ENCODE measurements at places on chromosomes 4 and X.

DNA sequence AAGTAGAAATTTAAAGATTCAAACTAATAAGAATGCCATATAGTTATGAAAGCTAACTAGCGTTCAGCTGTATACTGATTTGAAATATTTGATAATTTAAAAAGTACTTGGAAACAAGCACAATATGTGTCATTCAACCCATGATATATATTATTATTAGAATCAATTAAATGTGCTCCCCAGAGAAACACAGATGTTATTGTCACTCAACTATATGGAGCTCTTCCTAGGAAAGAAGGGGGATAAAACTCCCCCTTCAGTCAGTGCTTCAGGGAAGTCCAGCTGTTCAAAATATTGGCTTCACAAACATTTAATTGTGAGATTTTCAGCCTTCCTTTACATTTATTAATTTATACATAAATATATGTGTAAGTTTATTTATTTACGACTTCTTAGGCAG lies 135.9 kb downstream of the SLC4A4 start:
- DNase-seq: no peak

GRCh38 chr4:25875281-25875745 lies 12.5 kb upstream of the SEL1L3 start:
- no peak for DNase-seq

DNA sequence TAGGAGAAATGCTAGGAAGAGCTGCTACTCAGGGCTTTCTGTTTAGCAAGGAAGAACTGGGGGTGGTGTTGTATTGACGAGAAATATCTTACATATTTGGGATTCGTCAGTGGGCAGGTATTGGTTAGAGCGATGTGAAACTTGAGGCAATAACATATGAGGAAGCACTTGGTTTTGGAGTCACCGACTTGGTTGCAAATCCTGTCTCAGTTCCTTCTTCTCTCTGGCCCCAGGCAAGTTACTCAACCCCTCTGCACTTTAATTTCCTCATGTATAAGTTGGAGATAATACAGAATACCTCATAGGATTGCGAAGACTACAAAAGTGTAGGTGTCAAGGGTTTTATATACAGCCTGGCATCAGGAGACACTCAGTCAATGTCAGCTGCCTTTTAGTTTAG lies 34.1 kb downstream of the GPAT3 start:
- no peak for DNase-seq

- no peak for DNase-seq
Measured at GRCh38 chrX:20378233-20378920, 111.7 kb upstream of the RPS6KA3 start.

- DNase-seq: no peak
Measured at GRCh38 chr4:95105983-95106382, 348.2 kb downstream of the BMPR1B start.

GRCh38 chr4:148054275-148054674 lies 322.4 kb downstream of the ARHGAP10 start:
- DNase-seq: no peak

GRCh38 chrX:103414561-103414960 lies 38.2 kb downstream of the BEX3 start:
- DNase-seq: no peak

DNA sequence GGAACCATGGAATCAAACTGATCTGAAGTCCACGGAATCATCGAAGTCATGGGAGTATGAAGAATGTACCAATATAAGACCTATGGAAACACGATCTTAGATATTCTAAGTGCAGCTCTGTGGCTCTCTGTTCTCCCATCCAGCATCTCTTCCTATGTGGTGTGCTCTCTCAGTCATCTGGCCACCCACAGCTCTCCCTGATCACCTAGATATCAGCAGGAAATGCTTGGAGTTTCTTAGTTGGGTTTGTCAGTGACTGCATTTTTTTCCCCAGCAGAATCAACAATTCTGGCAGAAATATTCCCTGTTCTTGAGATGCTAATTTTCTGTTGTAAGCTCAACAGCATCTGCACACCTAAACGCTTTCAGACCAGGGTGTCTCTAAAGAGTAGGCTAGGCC lies 94.1 kb downstream of the GC start:
- DNase-seq: no peak

GRCh38 chrX:9913146-9913433 lies 54.1 kb upstream of the CLDN34 start:
- DNase-seq: no peak

DNA sequence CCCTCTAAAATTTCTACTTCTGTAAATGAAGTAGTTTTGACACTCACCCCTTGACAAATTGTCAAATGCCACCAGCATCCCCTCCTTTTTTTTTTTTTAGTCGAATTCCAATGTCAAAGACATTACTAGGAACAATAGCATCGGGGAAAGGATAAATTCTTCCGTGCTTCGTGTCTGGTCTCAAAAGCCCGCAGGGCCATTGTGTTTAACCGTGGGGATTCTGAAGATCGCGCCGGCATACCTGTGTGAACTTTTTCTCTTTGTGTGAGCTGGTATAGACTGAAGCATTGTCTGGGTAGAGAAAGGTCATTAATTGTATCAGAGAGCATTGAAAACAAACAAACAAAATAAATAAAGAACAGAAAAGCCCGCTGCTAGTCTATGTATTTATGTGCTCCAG lies 313.9 kb downstream of the ASMT start:
- no peak for DNase-seq

DNA sequence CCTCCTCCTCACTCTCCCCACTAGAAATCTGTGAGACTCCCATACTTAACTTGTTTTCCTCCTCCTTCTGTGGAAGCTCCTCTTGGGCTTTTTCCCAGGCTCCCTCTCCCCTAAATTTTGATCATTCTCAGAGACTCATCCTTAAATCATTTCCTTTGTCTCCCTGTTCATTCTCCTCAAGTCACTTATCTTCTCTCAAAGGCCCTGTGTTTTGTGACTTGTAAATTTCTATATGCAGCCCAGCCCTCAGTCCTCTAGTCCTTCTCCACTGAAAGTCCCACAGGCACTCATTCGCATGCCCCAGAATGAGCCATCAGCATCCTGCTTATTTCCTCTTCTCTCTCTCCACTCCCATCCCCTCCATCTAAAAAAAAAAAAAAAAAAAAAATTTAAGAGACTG lies 171.8 kb downstream of the SOWAHB start:
- DNase-seq: no peak

- DNase-seq: no peak
Measured at GRCh38 chr4:32574803-32575202, 1854.6 kb downstream of the PCDH7 start.

GRCh38 chr4:140943486-140944198 lies 187.5 kb upstream of the TBC1D9 start:
- no peak for DNase-seq

- DNase-seq: no peak
Measured at GRCh38 chr4:181971411-181971810, 271.8 kb upstream of the TENM3 start.

DNA sequence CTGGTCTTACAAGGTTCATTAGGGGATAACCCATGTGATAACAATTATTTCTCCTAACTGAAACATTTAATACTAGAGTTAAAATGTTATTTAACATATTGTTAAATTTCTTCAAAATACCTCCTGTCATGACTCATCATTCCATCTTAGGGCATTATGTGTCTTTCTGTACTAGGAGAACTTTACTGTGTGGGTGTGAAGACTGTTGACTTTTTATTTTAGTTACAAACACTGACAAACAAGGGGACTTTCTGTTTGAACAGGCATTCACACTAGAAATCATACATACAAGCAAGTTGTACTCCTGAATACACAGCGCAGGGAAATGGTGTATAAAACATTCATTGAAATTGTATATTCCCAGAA lies 175.9 kb downstream of the FBXW7 start:
- no peak for DNase-seq

- no peak for DNase-seq
Measured at GRCh38 chrX:51825436-51825835, 68.0 kb upstream of the MAGED1 start.

- no peak for DNase-seq
Measured at GRCh38 chrX:48541140-48541814, 1.8 kb downstream of the TBC1D25 start.

- no peak for DNase-seq
Measured at GRCh38 chr4:153931804-153932203, 142.9 kb upstream of the SFRP2 start.

DNA sequence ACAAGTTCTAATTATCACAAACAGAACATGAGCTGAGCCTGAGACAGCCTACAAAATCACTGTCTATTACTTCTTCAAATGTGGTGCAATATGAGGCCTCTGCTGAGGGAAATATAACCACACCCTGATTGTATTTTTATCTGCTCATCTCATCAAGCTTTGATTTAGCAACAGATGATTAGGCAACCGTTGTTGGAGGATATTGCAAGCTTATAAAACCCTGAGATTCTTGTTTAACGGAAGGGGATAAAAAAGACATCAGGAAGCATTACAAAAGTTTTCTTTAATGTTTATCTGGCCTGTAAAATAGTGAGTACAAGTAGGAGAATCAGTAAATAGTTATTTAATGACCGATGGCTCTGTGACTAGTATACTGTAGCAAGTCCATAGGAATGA lies 108.5 kb downstream of the ZNF330 start:
- DNase-seq: no peak

DNA sequence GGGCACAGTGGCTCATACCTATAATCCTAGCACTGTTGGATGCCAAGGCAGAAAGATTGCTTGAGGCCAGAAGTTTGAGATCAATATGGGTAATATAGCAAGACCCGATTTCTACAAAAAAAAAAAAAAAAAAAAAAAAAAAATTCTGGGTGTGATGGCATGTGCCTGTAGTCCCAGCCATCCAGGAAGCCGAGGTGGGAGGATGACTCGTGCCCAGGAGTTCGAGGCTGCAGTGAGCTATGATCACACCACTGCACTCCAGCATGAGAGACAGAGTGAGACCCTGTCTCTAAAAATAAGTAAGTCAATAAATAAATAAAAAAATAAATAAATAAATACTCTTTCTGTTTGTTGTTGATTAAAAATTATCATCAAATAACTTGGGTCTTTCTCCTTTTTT lies 62.4 kb upstream of the BMPR1B start:
- DNase-seq: no peak

DNA sequence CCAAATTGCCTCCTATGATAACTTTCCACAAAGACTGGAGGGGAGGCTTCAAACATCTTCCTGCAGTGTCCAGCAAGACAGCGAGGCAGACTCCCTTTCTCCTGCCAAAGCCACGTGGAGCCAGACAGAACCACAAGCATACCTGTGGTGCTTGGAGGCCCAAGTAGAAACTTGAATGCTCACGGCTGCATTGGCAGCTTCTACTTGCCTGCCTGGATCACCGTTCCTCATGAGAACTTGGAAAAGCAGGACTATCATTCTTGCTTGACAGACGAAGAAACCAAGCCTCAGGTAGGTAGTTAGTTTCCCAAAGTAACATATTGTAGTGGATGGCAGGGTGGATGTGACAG lies 216.3 kb upstream of the SFRP2 start:
- no peak for DNase-seq

GRCh38 chr4:11710453-11711093 lies 281.9 kb upstream of the HS3ST1 start:
- DNase-seq: no peak

DNA sequence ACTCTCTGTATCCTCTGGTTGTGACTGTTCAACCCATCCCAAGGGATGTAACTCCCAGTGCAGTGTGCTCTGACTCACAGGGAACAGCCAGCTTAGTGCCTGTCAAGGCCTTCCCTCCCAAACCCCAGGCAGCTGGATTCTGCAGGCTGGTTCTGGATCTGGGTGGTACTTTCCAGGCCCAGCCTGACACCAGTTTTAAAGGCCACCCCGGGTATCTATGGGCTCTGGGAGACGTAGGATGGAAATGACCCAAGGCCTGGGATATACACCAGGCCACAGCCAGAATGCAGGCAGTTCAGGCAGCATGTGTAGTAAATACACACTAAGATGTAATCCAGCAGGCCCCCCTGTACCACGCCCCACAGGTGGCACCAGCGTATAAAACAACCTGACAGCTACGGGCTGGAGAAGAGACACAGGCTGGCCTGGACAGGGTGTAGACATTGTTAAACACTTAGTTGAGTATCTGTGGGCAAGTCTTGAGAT lies 64.2 kb downstream of the SPINK2 start:
- DNase-seq: no peak

- no peak for DNase-seq
Measured at GRCh38 chr4:99157478-99157935, 13.4 kb upstream of the ADH4 start.

GRCh38 chr4:74258963-74259362 lies 49.3 kb upstream of the EPGN start:
- no peak for DNase-seq

GRCh38 chrX:51571874-51572273 lies 46.8 kb downstream of the CENPVL3 start:
- no peak for DNase-seq

DNA sequence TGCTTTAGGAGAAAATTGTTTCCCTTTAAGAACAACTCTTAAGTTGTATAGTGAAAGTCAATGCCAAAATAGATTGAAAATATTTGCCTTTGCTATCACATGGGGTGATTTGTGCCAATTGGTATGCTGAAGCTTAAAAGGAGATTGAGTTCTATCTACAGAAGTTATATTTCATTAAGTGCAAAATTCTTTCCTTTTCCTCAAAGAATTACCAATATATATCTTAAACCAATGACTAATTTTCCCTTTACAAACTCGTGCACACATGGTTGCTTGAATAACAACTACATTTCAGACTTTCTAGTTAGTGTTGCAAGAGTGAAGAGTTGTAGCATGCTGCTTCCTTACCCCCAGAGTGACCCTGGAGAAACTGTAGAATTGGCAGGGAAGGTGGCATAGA lies 990.0 kb upstream of the PABPC4L start:
- no peak for DNase-seq

- no peak for DNase-seq
Measured at GRCh38 chr4:175090116-175090515, 172.0 kb downstream of the ADAM29 start.

- no peak for DNase-seq
Measured at GRCh38 chr4:93791570-93792195, 36.9 kb upstream of the ATOH1 start.

GRCh38 chr4:68416591-68416990 lies 30.7 kb upstream of the TMPRSS11E start:
- no peak for DNase-seq

DNA sequence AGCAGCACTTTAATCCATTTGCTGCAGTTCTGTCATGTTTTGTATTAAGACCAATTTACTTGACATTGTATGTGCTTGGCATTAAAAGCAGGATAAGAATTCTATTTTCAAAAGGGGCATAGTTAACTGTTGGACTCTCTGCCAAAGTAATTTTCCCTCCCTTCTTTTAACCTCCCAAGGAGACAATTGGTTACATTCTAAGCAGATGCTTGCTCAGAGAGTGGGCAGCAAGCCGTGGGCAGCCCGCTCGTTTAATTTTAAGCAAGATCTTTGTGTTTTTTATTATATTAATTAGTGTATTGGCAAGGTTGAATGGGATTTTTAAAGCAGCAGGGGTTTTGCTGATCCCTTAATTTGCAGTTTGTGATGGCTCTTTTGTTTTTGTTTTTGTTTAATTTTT lies 37.1 kb upstream of the KLHL8 start:
- no peak for DNase-seq

DNA sequence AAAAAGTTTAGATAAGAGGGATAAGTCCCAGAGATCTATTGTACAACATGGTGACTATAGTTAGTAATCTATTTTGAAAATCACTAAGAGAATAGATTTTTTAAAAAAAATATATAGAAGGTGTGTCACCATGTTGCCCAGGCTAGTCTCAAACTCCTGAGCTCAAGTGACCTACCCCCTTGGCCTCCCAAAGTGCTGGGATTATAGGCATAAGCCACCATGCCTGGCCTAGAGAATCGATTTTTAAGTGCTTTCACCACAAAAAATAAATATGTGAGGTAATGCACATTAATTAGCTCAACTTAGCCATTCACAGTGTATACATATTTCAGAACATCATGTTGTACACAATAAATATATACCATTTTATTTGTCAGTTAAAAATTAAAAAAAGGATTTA lies 56.7 kb upstream of the TBC1D9 start:
- DNase-seq: no peak

GRCh38 chr4:107615809-107616208 lies 104.2 kb downstream of the PAPSS1 start:
- no peak for DNase-seq

Data from stimulated activated CD8-positive, alpha-beta memory T cell treated with anti-CD3 and anti-CD28 coated beads, Interleukin-7, amount 100 ng/mL, for 1 hour (primary cell).